Activated naive CD8-positive, alpha-beta T cell treated with anti-CD3 and anti-CD28 coated beads, Interleukin-2, amount 10 ng/mL, durations not matched to agents 7 days and 5 days (primary cell): ENCODE measurements at places on chromosomes 7 and 10.

- H3K36me3 ChIP-seq, result no peaks in the 10 kb centered on the region
- H3K4me1 ChIP-seq, result no peaks in the 10 kb centered on the region
- no peaks in the 10 kb centered on the region for H3K27me3 ChIP-seq
- H3K27ac ChIP-seq, result no peak overlapping the region
These were observed 119.8 kb downstream of the TWIST1 start for GRCh38 chr7:18997477-18998150.

- no peak overlapping the region for H3K27ac ChIP-seq
- H3K4me1 ChIP-seq, result no peaks in the 10 kb centered on the region
- H3K36me3 ChIP-seq, result no peaks in the 10 kb centered on the region
- DNase-seq, result no peak
- H3K27me3 ChIP-seq, result no peaks in the 10 kb centered on the region
- no peak overlapping the region for H3K4me3 ChIP-seq
These were observed 909.6 kb downstream of the REEP3 start for GRCh38 chr10:64430690-64431323.

DNA sequence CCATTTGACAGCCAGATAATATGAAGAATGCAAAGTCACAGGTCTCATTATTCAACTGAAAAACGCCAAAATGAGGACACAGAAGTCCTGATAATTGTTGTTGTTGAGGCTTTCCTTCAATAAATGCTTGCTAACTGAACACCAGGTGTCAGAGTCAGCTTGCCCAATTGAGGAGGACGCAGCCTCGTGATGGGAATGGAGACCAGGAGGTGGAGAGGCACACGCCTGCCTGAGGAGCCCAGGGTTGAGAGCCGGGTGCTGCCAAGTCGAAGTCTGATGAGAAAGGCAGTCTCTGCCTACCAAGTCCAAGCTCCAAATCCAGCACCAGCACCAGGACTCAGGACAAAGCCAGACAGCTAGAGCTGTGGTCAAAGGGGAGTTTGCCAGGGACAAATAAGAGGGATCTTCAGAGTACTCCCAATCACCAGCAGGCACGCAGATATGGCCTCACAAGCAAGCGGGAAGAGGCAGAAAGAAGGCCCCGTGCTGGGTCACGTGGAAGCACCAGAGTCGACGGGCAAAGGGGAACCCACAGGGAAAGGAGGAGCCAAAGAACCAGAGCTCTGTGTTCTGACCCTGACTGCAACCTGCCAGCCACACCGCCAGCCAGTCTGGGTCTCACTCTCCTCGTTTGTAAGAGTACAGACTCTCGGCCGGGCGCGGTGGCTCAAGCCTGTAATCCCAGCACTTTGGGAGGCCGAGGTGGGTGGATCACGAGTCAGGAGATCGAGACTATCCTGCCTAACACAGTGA is 47.6 kb downstream of the VOPP1 start:
- peaks cover 2% of the 10 kb centered on the region for H3K4me1 ChIP-seq
- DNase-seq, result no peak
- H3K27me3 ChIP-seq, result no peaks in the 10 kb centered on the region
- H3K36me3 ChIP-seq, result peaks cover 7% of the 10 kb centered on the region

DNA sequence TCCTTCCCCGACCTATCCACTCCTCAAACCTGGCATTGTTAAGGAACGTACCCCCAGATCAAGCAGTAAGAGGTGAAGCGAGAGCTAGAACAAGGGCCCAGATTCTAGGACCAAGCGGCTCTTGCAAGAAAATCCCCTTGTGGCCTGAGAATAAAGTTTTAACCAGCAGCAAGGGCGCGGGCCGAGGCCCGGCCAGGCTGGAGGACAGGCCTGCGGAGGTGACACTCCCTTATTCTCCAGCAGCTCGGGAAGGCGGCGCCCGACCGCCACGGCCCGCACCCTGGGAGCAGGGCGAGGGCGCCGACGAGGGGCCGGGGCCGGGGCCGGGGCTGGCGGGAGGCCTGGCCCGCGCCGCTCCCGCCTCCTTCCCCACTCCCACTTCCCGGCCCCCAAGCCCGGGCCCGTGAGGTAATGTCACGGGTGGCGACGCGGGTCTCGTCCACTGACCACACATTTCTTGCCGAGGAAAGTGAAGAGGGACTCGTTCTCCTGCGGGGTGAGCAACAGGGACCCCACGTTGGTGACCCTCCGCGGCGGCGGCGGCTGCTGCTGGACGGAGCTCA is 551 bp downstream of the WASL start:
- peak overlapping the region; percentile 93 for H3K4me3 ChIP-seq
- H3K36me3 ChIP-seq, result peaks cover 16% of the 10 kb centered on the region
- H3K27me3 ChIP-seq, result peaks cover 6% of the 10 kb centered on the region
- peak overlapping the region; percentile 89 for H3K27ac ChIP-seq
- no peak for DNase-seq
- peaks cover 42% of the 10 kb centered on the region for H3K4me1 ChIP-seq

DNA sequence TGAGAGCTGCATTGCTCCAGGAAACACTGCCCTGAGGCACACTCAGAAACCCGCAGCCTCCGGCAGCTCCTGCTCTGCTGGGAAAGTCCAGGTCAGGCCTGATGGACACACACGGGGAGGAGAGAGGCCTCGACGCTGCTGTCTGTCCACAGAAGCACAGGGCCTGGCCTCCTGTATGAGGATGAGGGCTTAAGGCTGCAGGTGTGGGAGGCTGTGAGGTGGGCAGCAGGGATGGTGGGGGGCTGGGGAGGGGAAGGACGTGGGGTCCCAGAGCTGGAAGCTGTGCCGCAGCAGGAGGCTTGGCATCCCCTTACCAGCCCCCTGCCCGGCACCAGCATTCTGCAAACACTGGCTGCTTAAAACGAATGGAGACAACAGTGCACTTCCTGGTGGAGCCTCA is 186.2 kb downstream of the DNAJB6 start:
- no peak overlapping the region for H3K27ac ChIP-seq
- H3K36me3 ChIP-seq, result no peaks in the 10 kb centered on the region
- H3K4me3 ChIP-seq, result no peak overlapping the region
- H3K27me3 ChIP-seq, result peaks cover 9% of the 10 kb centered on the region
- H3K4me1 ChIP-seq, result no peaks in the 10 kb centered on the region
- peak; percentile 5 for DNase-seq

- H3K4me3 ChIP-seq, result no peak overlapping the region
- peaks cover 24% of the 10 kb centered on the region for H3K27me3 ChIP-seq
These were observed 418.5 kb upstream of the MGMT start for GRCh38 chr10:129048513-129048912.

GRCh38 chr7:111224354-111225231 is 133.7 kb downstream of the LRRN3 start:
- no peaks in the 10 kb centered on the region for H3K36me3 ChIP-seq
- H3K27ac ChIP-seq, result no peak overlapping the region
- H3K4me3 ChIP-seq, result no peak overlapping the region
- no peaks in the 10 kb centered on the region for H3K27me3 ChIP-seq
- H3K4me1 ChIP-seq, result no peaks in the 10 kb centered on the region

DNA sequence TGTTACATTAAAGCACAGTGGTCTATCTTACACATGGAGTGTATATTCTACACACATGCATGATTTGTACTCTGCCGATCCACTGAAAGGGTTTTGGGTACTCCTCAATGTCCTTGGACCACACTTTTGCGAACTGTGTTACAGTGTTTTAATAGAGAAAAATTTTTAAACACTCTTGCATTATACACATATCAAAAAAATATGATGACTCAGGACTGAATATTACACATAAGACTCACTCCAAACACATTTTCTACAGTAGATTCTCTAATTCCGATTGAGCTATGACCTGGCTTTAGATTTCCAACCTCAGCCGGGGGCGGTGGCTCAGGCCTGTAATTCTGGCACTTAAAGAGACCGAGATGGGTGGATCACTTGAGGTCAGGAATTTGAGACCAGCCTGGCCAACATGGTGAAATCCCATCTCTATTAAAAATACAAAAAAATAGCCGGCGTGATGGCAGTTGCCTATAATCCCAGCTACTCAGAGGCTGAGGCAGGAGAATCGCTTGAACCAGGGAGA is 222.4 kb downstream of the CACNA2D1 start:
- DNase-seq, result no peak
- no peaks in the 10 kb centered on the region for H3K27me3 ChIP-seq
- no peaks in the 10 kb centered on the region for H3K36me3 ChIP-seq
- H3K4me3 ChIP-seq, result no peak overlapping the region
- H3K27ac ChIP-seq, result no peak overlapping the region

GRCh38 chr7:136874393-136875032 is 6.1 kb downstream of the CHRM2 start:
- no peak overlapping the region for H3K4me3 ChIP-seq
- no peaks in the 10 kb centered on the region for H3K36me3 ChIP-seq
- no peak for DNase-seq
- H3K27ac ChIP-seq, result no peak overlapping the region
- H3K4me1 ChIP-seq, result no peaks in the 10 kb centered on the region

GRCh38 chr10:124535731-124536495 is 74.3 kb downstream of the LHPP start:
- peaks cover 3% of the 10 kb centered on the region for H3K4me1 ChIP-seq
- H3K27me3 ChIP-seq, result no peaks in the 10 kb centered on the region
- no peaks in the 10 kb centered on the region for H3K36me3 ChIP-seq
- no peak overlapping the region for H3K4me3 ChIP-seq

DNA sequence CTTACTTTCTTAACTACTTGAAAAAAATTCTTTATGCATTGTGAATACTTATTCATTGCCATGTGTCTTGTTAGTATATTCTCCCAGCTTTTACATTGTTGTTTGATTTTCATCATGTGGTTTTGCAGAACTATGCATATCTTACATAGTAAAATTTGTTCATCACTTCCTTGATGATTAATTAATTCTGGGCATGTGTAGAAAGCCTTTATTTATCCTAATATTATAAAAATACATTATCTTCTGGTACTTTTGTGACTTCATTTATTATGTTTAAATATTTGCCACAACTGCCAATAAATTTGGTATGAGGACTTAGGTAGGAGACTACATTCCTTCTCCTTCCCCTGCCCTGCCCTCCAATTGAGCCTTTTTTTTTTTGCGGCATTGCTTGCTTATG is 166.0 kb upstream of the ZNF32 start:
- peaks cover 7% of the 10 kb centered on the region for H3K36me3 ChIP-seq
- peaks cover 4% of the 10 kb centered on the region for H3K27me3 ChIP-seq
- no peak for DNase-seq
- peaks cover 54% of the 10 kb centered on the region for H3K4me1 ChIP-seq

- H3K27ac ChIP-seq, result no peak overlapping the region
- no peak overlapping the region for H3K4me3 ChIP-seq
- peaks cover 37% of the 10 kb centered on the region for H3K27me3 ChIP-seq
- H3K4me1 ChIP-seq, result no peaks in the 10 kb centered on the region
- no peak for DNase-seq
These were observed 202.1 kb upstream of the AKR1E2 start for GRCh38 chr10:4623757-4624420.

GRCh38 chr10:94963901-94964300 is 25.4 kb downstream of the CYP2C9 start:
- H3K36me3 ChIP-seq, result no peaks in the 10 kb centered on the region
- no peaks in the 10 kb centered on the region for H3K4me1 ChIP-seq
- H3K27ac ChIP-seq, result no peak overlapping the region
- H3K4me3 ChIP-seq, result no peak overlapping the region
- no peaks in the 10 kb centered on the region for H3K27me3 ChIP-seq

- H3K4me3 ChIP-seq, result no peak overlapping the region
- no peaks in the 10 kb centered on the region for H3K4me1 ChIP-seq
- DNase-seq, result no peak
- H3K27ac ChIP-seq, result no peak overlapping the region
- no peaks in the 10 kb centered on the region for H3K27me3 ChIP-seq
These were observed 15.6 kb upstream of the CLDN12 start for GRCh38 chr7:90387470-90388240.

- H3K27me3 ChIP-seq, result no peaks in the 10 kb centered on the region
- H3K4me1 ChIP-seq, result peaks cover 3% of the 10 kb centered on the region
- H3K36me3 ChIP-seq, result peaks cover 4% of the 10 kb centered on the region
These were observed 25.2 kb downstream of the VCL start for GRCh38 chr10:74022926-74023629.

- H3K27ac ChIP-seq, result no peak overlapping the region
- H3K4me3 ChIP-seq, result no peak overlapping the region
- no peaks in the 10 kb centered on the region for H3K36me3 ChIP-seq
These were observed 20.1 kb upstream of the TLX1 start for GRCh38 chr10:101110856-101111523.

- H3K4me3 ChIP-seq, result no peak overlapping the region
- H3K27ac ChIP-seq, result no peak overlapping the region
- peaks cover 6% of the 10 kb centered on the region for H3K27me3 ChIP-seq
- DNase-seq, result no peak
These were observed 131.1 kb upstream of the SORCS3 start for GRCh38 chr10:104509981-104510380.

DNA sequence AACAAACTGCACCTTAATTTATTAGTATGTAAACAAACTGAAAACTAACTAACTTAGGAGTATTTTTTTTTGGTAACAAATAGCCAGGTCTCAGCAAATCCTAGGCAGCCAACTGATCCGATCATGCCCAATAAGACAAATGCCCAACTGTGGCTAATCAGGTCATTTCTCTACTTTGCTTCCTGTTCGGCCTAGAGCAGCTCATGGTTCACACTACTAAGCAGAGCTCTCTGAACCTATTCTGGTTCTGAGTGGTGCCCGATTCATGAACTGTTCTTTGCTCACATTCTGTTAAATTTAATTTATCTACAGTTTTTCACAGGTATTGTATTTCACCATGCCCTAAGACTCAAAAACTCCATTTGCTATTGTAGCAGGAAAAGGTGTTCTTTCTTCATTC is 55.1 kb downstream of the CCDC3 start:
- no peaks in the 10 kb centered on the region for H3K4me1 ChIP-seq
- peaks cover 2% of the 10 kb centered on the region for H3K27me3 ChIP-seq
- no peak overlapping the region for H3K4me3 ChIP-seq

DNA sequence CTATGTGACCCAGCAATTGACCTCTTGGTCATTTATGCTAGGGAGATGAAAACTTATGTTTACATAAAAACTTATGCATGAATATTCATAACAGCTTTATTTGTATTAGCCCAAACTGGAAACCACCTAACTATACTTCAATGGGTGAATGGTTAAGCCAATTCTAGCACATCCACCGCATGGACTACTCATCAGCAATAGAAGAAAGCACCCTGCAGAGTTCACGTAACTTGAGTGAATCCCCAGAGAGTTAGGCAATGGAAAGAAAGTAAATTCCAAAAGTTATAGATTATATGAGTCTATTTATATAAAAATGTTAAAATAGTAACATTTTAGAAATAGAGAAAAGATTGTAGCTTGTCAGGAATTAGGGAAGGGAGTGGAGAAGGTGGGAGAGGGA is 60.2 kb upstream of the NRG3 start:
- H3K4me1 ChIP-seq, result no peaks in the 10 kb centered on the region
- no peak overlapping the region for H3K4me3 ChIP-seq
- no peak overlapping the region for H3K27ac ChIP-seq
- H3K36me3 ChIP-seq, result no peaks in the 10 kb centered on the region

- H3K27me3 ChIP-seq, result no peaks in the 10 kb centered on the region
- no peak overlapping the region for H3K4me3 ChIP-seq
- no peaks in the 10 kb centered on the region for H3K36me3 ChIP-seq
- H3K4me1 ChIP-seq, result no peaks in the 10 kb centered on the region
- H3K27ac ChIP-seq, result no peak overlapping the region
- no peak for DNase-seq
These were observed 533.9 kb upstream of the FZD8 start for GRCh38 chr10:36175954-36176353.

- no peak overlapping the region for H3K27ac ChIP-seq
- H3K4me3 ChIP-seq, result no peak overlapping the region
- DNase-seq, result peak; percentile 38
- H3K4me1 ChIP-seq, result peaks cover 5% of the 10 kb centered on the region
- H3K27me3 ChIP-seq, result peaks cover 21% of the 10 kb centered on the region
These were observed 6.5 kb upstream of the DENND2A start for GRCh38 chr7:140646931-140647647.

- DNase-seq, result no peak
- H3K4me3 ChIP-seq, result peak overlapping the region; percentile 53
- peaks cover 9% of the 10 kb centered on the region for H3K27me3 ChIP-seq
- H3K4me1 ChIP-seq, result peaks cover 30% of the 10 kb centered on the region
- peaks cover 2% of the 10 kb centered on the region for H3K36me3 ChIP-seq
These were observed 2.1 kb upstream of the ZMIZ1 start for GRCh38 chr10:79066411-79067240.

- H3K4me1 ChIP-seq, result peaks cover 6% of the 10 kb centered on the region
- DNase-seq, result no peak
- H3K27me3 ChIP-seq, result no peaks in the 10 kb centered on the region
- H3K36me3 ChIP-seq, result no peaks in the 10 kb centered on the region
These were observed 8.6 kb downstream of the CPA5 start for GRCh38 chr7:130353196-130353595.
